ENCODE measurements at places on chromosomes 12 and 14. TPM values are rescaled to one million over a fixed set of nuclear protein-coding genes. Genes with fewer than 3 reads are reported as not detected.

GRCh38 chr12:18578191-18578590 is 159.6 kb downstream of the PLCZ1 start:
- DNase-seq: no peak

DNA sequence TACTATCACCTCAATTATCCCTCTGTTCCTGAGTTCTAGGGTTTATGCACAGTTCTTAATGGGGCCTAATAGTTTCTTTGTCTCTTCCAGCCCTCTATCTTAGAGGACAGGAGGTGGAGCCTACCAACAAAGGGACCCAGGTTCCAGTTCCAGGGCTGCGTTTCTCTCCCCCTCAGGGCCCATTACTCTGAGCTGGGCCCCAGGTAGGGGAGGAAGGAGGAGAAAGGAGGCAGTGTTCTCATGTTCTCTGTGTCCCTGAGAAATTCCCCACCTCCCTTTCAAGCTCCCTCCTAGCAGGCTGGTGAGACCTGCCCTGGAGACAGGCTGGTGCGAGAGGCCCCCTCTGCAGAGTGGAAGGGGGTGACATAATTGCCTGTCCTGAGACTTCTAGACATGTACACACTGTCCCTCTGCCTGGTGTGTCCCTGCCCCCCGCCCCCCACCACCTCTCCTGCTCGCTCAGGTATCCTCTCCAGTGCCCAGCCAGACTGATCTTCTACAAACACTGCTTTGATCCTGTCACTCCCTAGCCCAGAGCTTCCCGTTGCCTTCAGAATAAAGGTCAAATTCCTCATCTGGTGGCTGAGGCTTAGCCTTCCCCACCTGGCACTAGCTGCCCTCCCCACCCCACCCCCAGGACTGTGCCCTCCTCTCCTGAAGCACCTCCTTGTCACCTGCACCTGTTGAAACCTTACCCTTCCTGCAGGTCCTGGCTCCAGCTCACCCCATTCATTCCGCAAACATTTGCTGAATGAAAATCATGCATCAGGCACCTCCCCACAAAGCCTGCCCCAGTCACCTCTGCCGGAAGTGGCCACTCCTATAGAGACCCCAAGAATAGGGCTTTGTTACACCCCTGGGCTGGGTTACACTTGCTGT is 21.1 kb upstream of the KRT8 start:
- DNase-seq: peak; percentile 98

GRCh38 chr14:96212140-96212539 is 7.5 kb downstream of the BDKRB2 start:
- no peak for DNase-seq

The IGF1 gene
- total RNA-seq: not detected

The GPR84 gene
- not detected for total RNA-seq

Measured in HT-29 (cell line).